SK-N-SH (cell line): ENCODE measurements at places on chromosomes 7 and 10. TPM values are rescaled to one million over a fixed set of nuclear protein-coding genes. Genes with fewer than 3 reads are reported as not detected.

The FAM237B gene
- 0.02 and 0.03 TPM in 2 replicates for polyA plus RNA-seq

The UCN3 gene
- not detected in 2 replicates for polyA plus RNA-seq

The AZGP1 gene
- polyA plus RNA-seq: 0.15 TPM in 1 of 2 replicates, not detected in the other

The WEE2 gene
- not detected in 2 replicates for polyA plus RNA-seq

The PNLIPRP1 gene
- polyA plus RNA-seq: not detected in 2 replicates

The SVOPL gene
- not detected in 2 replicates for polyA plus RNA-seq

The WDR11 gene
- polyA plus RNA-seq: 35.1 and 54.2 TPM in 2 replicates

The CREB5 gene
- 14.2 and 19.3 TPM in 2 replicates for polyA plus RNA-seq

GRCh38 chr7:85950871-85951270 is 692.8 kb upstream of the GRM3 start:
- no peak for DNase-seq
- H3K4me1 ChIP-seq: no peaks in the 10 kb centered on the region
- no peaks in the 10 kb centered on the region for H3K27me3 ChIP-seq
- H3K27ac ChIP-seq: no peak overlapping the region
- H3K4me3 ChIP-seq: no peak overlapping the region

GRCh38 chr10:124500757-124501156 is 39.1 kb downstream of the LHPP start:
- no peaks in the 10 kb centered on the region for H3K27me3 ChIP-seq
- H3K36me3 ChIP-seq: peaks cover 12% of the 10 kb centered on the region
- no peak overlapping the region for H3K27ac ChIP-seq
- H3K4me3 ChIP-seq: no peak overlapping the region
- no peak for DNase-seq

GRCh38 chr10:46286991-46287693 is at the start of gene ANTXRL:
TSS of gene ANTXRL (plus strand) at chr10:46286997. CDS start at chr10:46287263, 266 bp downstream.
- DNase-seq: no peak
- no peak within 1 kb of the TSS for H3K27ac ChIP-seq
- peaks cover 6% of the 10 kb centered on the region; the same call in 1 of the 2 replicates for H3K4me1 ChIP-seq
- no peaks in the 10 kb centered on the region for H3K27me3 ChIP-seq

- DNase-seq: peak; percentile 62
- no peak overlapping the region for H3K4me3 ChIP-seq
- no peaks in the 10 kb centered on the region for H3K36me3 ChIP-seq
Observed at GRCh38 chr7:82051601-82052000, 281.8 kb upstream of the HGF start.

DNA sequence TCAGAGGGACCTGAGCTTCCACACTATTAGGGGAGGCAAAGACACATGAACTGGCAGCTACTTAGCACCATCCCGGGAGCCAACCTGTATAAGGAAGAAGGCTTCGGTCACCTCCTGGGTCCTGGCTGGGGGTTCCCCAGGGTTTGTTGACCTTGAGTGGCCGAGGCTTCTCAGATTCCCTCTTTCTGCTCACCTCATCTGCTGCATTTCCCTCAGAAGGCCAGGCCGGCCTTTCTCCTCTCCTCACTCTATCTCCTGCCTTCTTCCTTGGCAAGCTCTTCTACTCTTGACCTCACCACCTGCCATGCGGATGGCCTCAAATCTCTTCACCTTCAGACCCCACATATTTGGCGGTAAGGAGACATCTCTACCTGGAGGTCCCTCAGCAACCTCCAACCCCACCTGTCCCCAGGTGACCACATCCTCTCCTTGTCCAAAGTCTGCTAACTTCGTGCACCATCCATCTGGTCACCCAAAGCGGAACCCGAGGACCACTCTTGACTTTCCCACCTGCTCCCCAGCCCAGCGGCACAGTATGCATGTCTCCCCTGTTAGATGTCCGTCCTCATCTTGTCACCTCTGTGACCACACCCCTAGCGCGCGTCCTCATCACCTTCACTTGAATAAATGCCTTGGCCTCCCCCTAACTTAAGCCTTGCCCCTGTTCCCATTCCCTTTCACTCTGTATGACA is 133.8 kb upstream of the UNC5B start:
- H3K36me3 ChIP-seq: no peaks in the 10 kb centered on the region
- no peak overlapping the region for H3K27ac ChIP-seq
- peaks cover 9% of the 10 kb centered on the region; the same call in 1 of the 2 replicates for H3K27me3 ChIP-seq
- no peak overlapping the region for H3K4me3 ChIP-seq

DNA sequence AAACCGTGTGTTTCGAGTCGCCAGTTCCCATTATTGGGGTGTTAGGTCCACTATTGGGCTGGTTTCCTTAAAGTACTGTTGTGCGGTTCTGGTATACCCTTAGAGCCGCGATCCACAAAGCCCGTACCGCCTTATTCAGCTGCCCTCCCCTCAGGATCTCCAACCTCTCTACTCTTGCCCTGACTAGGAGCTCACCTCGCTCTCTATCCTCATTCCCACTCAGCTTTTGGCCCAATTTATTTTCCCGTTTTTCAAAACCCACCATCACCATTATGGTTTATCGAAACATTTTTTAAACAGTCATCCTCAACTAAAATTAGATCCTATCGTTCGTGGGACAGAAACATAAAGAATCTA is 461 bp upstream of the ETV1 start:
- peaks cover 25% of the 10 kb centered on the region for H3K4me1 ChIP-seq
- peak overlapping the region; percentile 91 for H3K27ac ChIP-seq
- H3K36me3 ChIP-seq: peaks cover 4% of the 10 kb centered on the region; the same call in 1 of the 2 replicates
- no peak for DNase-seq

DNA sequence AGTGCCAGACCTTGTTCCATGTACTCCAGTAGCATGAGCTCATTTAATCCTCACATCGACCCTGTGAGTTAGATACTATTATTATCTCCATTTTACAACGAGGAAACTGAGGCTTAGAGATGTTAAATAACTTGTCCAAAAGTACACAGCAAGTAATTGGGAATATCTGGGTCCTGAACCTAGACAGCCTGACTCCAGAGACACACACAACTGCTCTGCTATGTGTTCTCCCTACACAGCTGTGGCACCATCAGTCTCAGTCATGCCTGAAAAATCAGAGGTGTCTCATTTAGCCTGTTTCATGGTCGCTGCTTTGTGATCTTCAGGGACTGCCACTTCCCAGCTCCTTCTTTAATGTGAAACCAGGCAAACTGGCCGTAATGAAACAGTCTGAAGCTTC is 56.5 kb downstream of the COL1A2 start:
- no peak overlapping the region for H3K4me3 ChIP-seq
- H3K27ac ChIP-seq: no peak overlapping the region
- H3K4me1 ChIP-seq: peaks cover 11% of the 10 kb centered on the region
- no peaks in the 10 kb centered on the region for H3K27me3 ChIP-seq
- no peaks in the 10 kb centered on the region for H3K36me3 ChIP-seq

- no peak overlapping the region for H3K27ac ChIP-seq
- H3K4me3 ChIP-seq: no peak overlapping the region
- no peaks in the 10 kb centered on the region for H3K27me3 ChIP-seq
- H3K4me1 ChIP-seq: peaks cover 13% of the 10 kb centered on the region; the same call in 1 of the 2 replicates
Observed at GRCh38 chr10:566241-566885, 123.1 kb downstream of the DIP2C start.

DNA sequence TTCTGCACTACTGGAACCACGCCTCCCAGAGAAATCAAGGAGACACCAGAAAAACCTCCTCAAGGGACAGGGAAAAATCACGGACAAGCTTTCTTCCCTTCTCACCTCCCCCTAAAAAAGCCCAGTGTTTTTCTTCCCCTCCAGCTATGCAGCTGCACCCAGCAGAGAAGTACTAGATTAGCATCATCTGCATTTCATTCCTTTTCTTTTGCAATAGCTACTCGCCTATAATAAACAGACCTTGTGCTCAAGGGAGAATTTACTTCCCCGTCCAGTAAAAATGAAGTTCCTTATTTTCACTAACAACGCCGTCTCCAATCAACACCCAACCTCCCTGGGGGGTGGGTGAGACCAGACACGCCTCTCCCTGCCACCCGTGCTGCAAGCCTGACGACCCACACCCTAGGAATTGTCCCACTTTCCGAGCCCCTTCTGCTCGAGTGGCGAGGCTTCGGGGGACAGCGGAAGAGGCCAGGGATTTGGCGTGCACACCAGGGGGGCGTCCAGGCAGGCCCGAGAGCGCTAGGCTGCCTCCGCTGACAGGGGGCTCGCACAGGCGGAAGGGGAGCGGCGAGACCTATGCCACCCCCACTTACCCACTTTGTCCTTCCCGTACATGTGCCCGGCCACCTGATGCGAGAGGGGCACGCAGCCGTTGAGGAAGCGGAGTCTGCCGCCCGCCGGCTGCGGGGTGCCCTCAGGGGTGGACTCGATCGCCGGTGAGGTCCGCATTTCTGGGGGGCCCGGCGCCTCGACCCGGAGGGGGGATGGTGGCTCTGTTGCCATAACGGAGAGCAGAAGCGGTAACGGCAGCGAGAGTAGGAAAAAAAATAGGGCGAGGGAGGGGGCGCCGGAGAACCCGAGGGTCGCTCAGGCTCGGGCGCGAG is 625 bp downstream of the IPMK start:
- peaks cover under 1% of the 10 kb centered on the region for H3K36me3 ChIP-seq
- H3K4me3 ChIP-seq: peak overlapping the region; percentile 74
- peak overlapping the region; percentile 93 for H3K27ac ChIP-seq
- H3K27me3 ChIP-seq: no peaks in the 10 kb centered on the region
- H3K4me1 ChIP-seq: peaks cover 8% of the 10 kb centered on the region
- DNase-seq: peak; percentile 51

GRCh38 chr7:141585592-141586510 is 34.6 kb downstream of the AGK start:
- H3K36me3 ChIP-seq: no peaks in the 10 kb centered on the region
- peak overlapping the region; percentile 81 for H3K27ac ChIP-seq

GRCh38 chr10:3876350-3876962 is 91.4 kb upstream of the KLF6 start:
- DNase-seq: no peak
- no peaks in the 10 kb centered on the region for H3K27me3 ChIP-seq
- H3K36me3 ChIP-seq: no peaks in the 10 kb centered on the region
- H3K4me3 ChIP-seq: no peak overlapping the region
- no peaks in the 10 kb centered on the region for H3K4me1 ChIP-seq

DNA sequence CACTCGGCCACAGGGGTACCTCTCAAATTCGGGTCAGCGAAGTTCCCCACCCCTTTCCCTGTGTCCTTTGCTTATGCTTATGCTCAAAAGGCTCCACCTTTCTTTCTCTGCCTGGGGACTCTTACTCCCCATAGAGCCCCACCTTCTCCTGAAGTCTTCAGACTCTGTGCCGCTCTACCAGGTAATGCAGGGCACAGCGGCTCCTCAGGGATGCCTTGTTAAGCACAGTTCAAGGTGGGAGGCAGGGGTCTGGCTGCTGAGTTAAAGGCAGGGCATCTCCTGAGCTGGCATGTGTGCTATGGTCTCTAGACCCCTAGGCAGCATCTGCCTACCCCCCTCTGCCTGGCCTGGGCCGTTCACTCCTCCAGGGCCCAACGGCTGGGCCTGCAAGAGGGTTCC is 3.0 kb upstream of the CXCL12 start:
- no peak overlapping the region for H3K27ac ChIP-seq
- H3K36me3 ChIP-seq: no peaks in the 10 kb centered on the region
- DNase-seq: no peak
- no peak overlapping the region for H3K4me3 ChIP-seq
- H3K4me1 ChIP-seq: no peaks in the 10 kb centered on the region
- peaks cover 24% of the 10 kb centered on the region for H3K27me3 ChIP-seq

- no peaks in the 10 kb centered on the region for H3K36me3 ChIP-seq
- H3K4me3 ChIP-seq: no peak overlapping the region
- H3K4me1 ChIP-seq: peaks cover 44% of the 10 kb centered on the region
- peak overlapping the region; percentile 30; the same call in 1 of the 2 replicates for H3K27ac ChIP-seq
- no peak for DNase-seq
Observed at GRCh38 chr7:2099048-2099957, 133.4 kb downstream of the MAD1L1 start.

- no peaks in the 10 kb centered on the region; the same call in 1 of the 2 replicates for H3K4me1 ChIP-seq
- no peak overlapping the region for H3K4me3 ChIP-seq
- no peak for DNase-seq
- no peaks in the 10 kb centered on the region for H3K27me3 ChIP-seq
- H3K36me3 ChIP-seq: no peaks in the 10 kb centered on the region
Observed at GRCh38 chr7:126398285-126398684, 854.5 kb downstream of the GRM8 start.

DNA sequence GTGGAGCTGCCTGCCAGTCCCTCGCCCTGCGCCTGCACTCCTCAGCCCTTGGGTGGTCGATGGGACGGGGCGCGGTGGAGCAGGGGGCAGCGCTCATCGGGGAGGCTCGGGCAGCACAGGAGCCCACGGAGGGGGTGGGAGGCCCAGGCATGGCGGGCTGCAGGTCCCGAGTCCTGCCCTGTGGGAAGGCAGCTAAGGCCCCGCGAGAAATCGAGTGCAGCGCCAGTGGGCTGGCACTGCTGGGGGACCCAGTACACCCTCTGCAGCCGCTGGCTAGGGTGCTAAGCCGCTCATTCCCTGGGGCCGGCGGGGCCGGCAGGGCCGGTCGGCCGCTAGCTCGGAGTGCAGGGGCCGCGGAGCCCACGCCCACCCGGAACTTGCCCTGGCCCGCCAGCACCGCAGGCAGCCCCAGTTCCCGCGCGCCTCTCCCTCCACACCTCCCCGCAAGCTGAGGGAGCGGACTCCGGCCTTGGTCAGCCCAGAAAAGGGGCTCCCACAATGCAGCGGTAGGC is 565.9 kb upstream of the NRG3 start:
- H3K36me3 ChIP-seq: no peaks in the 10 kb centered on the region
- no peaks in the 10 kb centered on the region for H3K27me3 ChIP-seq
- DNase-seq: no peak
- H3K4me3 ChIP-seq: no peak overlapping the region
- no peaks in the 10 kb centered on the region for H3K4me1 ChIP-seq

DNA sequence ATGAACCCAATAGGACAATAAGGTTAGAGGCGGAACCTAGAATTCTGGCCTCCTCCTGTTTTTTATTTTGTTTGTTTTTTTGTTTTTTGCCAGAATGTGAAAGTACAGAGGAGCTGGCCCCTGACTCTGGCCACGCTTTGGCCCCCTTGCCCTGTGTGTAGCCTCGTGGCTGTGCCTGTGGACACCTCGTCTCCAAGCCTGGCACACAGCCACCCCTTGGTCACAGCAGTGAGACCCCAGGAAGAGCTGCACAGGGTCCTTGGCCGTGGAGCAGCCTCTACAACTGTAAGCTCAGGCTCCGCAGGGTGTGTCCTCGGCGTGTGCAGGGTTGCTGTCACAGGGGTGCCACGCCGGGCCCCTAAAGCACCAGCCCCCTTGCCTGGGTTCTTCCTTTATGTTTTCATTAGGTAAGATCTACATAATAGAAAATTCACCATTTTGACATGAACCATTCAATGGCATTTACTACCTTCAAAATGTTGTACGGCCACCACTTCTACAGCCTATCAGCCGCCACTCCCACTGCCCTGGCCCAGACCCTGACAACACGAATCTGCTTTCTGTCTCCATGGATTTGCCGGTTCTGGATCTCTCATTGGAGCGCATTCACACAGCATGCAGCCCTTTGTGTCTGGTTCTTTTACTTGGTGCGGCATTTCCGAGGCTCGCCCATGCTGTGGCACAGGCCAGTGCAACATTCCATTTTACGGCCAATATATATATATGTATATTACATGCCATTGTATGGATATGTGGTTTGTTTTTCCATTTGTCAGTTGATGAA is 51.0 kb downstream of the AMZ1 start:
- no peak overlapping the region for H3K4me3 ChIP-seq
- no peak overlapping the region for H3K27ac ChIP-seq
- H3K36me3 ChIP-seq: peaks cover 9% of the 10 kb centered on the region
- H3K27me3 ChIP-seq: no peaks in the 10 kb centered on the region
- H3K4me1 ChIP-seq: no peaks in the 10 kb centered on the region
- no peak for DNase-seq

GRCh38 chr10:11354823-11355222 is 256.6 kb downstream of the USP6NL start:
- no peaks in the 10 kb centered on the region for H3K27me3 ChIP-seq
- no peak overlapping the region for H3K4me3 ChIP-seq
- H3K4me1 ChIP-seq: no peaks in the 10 kb centered on the region
- no peaks in the 10 kb centered on the region for H3K36me3 ChIP-seq
- no peak overlapping the region for H3K27ac ChIP-seq
- no peak for DNase-seq

GRCh38 chr10:103990531-103990930 is 23.6 kb downstream of the SLK start:
- no peaks in the 10 kb centered on the region for H3K27me3 ChIP-seq
- DNase-seq: no peak
- peaks cover 34% of the 10 kb centered on the region for H3K36me3 ChIP-seq
- H3K4me3 ChIP-seq: no peak overlapping the region
- H3K27ac ChIP-seq: no peak overlapping the region
